ENCODE measurements at places on chromosomes 3 and 15. TPM values are rescaled to one million over a fixed set of nuclear protein-coding genes. Genes with fewer than 3 reads are reported as not detected.

WDR49 gene
- total RNA-seq: 2.3 TPM

- no peak for DNase-seq
These were observed 72.6 kb downstream of the NPTN start for GRCh38 chr15:73560501-73561117.

- DNase-seq: no peak
These were observed 32.2 kb upstream of the RBP1 start for GRCh38 chr3:139571711-139572110.

MYRIP gene
- 5.2 TPM for total RNA-seq

ATP13A5 gene
- total RNA-seq: not detected

DNA sequence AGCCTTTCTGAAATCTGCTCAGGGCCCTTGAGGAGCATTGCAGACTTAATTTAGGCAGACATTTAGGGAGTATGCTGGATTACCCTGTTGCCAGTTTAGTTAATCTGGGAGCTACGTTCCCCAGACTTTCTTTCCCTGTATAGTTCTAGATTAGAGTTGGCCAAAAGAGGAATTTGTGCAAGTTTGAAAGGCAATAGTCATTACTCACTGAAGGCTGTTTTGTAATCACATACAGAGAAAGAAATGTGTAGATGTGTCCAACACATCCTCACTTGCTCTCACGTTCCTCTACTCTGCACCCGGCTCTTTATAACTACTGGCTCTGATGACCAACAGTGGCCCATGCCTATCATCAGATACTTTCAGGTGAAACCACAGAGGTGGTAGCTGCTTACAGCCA lies 24.2 kb downstream of the MASP1 start:
- no peak for DNase-seq

BFSP2 gene
- not detected for total RNA-seq

CIP2A gene
- total RNA-seq: 0.33 TPM

SMAD3 gene
- 52.4 TPM for total RNA-seq

- DNase-seq: no peak
These were observed 47.7 kb downstream of the CMTM6 start for GRCh38 chr3:32454731-32455608.

RGMA gene
- total RNA-seq: 8.8 TPM

DNA sequence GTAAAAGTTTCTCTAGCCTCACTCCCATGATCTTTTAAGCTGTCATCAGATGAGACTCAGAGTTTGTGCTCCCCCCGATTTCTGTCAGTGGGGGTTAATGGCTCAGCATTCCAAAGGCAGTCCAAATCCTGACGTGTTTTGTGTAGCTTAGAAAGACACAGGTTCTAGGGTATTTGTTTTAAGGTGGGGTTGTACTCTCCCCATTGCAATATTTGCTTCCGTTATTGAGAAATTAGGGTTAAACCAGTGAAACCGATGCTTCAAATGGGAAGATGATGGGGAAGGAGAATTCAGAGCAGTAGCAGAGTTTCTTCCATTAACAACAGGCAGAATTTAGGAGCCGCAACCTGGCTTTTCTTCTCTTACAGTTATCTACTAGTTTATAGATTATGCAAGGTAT lies 3.4 kb downstream of the PIGB start:
- no peak for DNase-seq

- no peak for DNase-seq
These were observed 86.2 kb downstream of the KLF13 start for GRCh38 chr15:31412824-31413223.

MTMR10 gene
- total RNA-seq: 14.5 TPM

DNA sequence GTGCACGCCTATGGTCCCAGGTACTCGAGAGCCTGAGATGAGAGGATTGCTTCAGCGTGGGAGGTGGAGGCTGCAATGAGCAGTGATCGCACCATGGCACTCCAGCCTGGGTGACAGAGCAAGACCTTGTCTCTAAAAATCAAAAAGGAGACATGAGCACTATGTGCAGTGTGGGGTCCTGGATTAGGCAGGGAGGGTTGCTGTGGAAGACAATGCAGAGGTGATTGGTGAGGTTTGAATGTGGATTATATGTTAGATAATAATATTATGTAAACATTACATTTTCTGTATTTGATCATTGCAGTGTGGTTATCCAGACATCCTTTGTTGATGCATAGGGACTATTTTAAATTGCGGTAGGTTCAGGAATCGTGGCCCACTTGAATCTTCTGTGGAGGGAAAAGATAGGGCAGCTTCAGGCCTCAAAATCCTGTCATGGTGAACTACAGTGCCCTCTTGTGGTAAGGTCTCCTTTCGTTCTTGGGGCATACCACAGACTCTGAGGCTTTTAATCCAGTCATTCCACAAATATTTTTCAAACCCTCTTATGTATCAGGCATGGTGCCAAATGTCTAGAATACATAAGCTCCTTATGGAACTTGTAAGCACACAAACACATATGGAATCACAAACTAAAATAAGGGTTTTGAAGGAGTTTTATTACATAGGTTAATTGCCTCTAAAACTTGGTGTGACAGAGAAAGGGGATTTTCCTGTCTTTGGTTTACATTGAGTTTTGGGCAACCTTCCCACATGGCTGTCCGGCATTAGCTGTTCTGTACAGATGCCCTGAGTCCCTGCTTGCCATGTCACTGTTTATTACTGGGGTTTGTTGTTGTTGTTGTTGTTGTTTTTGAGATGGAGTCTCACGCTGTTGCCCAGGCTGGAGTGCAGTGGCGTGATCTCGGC lies 37.7 kb downstream of the GPD1L start:
- peak; percentile 57 for DNase-seq

- no peak for DNase-seq
These were observed 144.8 kb upstream of the BHLHE40 start for GRCh38 chr3:4834403-4834866.

DNA sequence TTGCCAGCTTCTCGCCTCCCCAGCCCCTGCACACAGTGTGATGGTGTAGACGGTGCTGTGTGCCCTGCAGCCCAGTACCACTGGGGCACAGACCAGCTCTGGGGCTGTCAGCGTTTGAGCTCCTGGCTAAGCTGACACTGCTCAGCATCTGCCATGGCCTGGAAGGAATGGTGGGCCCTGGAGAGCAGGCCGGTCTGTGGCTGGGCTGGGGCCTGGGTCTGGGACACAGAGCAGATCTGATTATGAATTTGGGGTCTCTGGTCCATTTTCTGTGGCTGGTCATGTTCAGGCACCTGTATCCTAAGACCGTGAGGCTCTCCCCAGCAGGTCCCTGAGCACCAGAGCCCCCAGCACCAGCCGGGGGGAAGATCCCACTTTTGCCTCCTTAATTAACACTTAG lies 34.7 kb downstream of the HCN4 start:
- DNase-seq: no peak

NEK10 gene
- total RNA-seq: 0.78 TPM

GOLGA8S gene
- not detected for total RNA-seq

ONECUT1 gene
- 68.0 TPM for total RNA-seq

DNA sequence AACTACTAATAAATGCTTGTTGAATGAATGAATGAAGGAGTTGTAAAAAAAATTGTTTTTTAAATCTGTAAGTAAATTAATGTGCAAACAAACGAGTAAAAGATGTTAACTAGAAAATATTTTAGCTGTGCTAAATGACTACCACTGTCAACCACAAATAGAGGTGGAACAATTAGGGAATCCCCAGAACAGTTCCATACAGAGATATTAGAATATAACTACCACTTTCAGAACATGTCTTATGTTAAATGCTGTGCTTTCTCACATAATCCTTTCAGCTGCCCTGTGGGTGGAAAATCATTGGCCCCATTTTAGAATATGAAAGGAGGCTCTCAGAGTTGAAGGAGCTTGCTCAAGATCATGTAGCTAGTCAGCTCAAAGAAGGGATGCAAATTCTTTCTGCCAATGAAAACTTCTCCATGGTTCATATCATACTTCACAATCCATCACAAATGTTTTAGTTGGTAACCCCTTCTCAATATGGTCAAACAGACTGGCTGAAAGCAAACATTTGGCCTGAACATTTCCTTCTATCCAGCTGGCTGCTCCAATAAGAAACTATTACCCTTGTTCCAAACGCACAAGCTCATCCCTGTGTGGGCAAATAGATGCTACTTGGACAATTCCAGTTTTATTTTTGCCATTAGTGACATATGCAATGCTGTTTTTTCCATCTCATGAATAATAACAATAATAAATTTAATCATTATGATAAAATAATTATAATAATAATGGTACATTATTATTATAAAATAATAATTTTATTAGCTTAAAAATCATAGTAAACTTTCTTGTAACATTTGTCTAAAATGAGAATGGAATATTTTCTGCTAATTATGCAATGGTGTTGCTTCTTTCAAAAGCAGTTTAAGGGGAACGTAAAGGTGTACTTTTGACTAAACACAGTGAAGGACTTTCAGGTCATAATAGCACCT lies 290.4 kb upstream of the STT3B start:
- no peak for DNase-seq

DNA sequence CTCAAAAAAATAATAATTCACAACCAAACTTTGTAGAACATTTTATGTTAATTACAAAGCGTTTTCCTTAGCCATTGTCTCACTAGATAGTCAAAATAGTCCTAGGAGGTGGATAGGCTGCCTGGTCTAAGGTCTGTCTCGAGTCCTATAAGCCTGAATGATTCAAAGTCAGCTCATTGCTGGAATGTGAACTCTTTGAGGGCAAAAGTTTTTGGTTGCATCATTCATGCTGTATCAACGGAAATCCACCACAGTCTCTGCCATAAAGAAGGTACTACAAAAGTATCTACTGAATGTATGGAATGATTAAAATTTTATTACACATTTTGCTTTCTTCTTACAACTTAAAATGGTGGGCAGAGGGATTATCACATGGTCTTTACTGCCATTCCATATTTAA lies 387.3 kb upstream of the RARB start:
- no peak for DNase-seq

GOLGA6L7 gene
- not detected for total RNA-seq

DNA sequence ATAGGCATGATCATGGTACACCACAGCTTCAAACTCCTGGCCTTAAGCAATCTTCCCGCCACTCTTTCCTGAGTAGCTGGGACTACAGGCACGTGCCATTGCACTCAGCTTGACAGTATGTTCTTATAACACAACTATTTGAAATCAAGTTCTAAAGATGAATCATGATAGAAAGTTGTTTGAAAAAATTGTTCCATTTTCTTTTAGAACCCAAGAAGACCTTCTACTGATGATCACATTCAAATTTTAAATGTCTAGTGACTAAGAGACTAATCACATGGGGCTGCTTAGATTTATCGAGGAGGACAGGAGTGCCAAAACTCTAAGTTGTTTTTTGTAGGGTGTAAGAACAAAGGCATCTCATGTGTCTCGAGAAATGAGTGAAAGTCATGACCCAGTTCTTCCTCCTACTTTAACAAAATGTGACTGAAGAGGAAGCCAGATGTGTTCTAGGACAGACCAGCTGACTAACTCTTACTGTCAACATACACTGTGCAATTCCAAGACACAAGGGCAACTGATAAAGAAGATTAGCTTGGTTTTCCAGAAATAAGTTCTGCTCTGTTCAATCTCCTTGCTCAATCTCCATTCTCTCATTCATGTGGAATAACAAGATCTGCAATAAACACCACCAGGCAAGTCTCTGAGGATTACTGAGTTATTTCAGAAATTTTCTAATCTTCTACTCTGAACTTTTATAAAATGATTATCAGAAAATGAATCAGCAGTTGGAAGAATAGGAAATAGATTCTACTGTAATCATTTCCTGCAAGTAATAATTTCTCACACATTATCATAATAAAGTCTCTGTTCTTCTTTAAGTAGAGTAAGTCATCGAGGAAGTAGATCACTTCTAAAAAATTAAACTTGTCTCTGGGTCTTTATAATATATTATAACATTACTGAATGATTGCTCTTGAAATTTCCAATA lies 122.6 kb upstream of the CCNL1 start:
- DNase-seq: no peak

GRCh38 chr3:79598594-79598993 lies 169.2 kb downstream of the ROBO1 start:
- DNase-seq: peak; percentile 18

GRCh38 chr15:66941108-66941711 lies 124.2 kb upstream of the SMAD3 start:
- no peak for DNase-seq

DNA sequence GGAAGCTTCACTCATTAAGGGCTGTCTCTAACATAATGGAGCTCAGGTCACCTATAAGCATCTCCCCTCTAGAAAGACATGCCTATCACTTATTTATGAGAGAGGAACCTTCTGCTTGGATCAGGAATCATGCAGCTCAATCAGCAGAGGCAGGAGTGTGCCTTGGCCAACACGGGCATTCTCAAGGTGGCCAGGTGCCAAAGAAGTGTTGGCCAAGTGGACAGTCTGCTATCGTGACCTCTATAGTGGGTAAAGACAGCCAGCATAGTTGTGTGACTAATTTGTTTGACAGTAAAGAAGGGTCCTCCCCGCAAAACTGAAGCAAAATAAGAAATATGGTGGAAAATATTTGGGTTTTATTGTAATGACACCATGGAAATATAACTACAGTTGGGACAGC lies 14.7 kb upstream of the AGTR1 start:
- DNase-seq: peak; percentile 41

FANCD2OS gene
- not detected for total RNA-seq

PP2D1 gene
- not detected for total RNA-seq

Measured in body of pancreas (tissue), 4 donors.